ENCODE measurements at places on chromosomes 12 and 14. TPM values are rescaled to one million over a fixed set of nuclear protein-coding genes. Genes with fewer than 3 reads are reported as not detected.

GRCh38 chr12:124396544-124397398 is 101.9 kb downstream of the RFLNA start:
- no peak for DNase-seq

DNA sequence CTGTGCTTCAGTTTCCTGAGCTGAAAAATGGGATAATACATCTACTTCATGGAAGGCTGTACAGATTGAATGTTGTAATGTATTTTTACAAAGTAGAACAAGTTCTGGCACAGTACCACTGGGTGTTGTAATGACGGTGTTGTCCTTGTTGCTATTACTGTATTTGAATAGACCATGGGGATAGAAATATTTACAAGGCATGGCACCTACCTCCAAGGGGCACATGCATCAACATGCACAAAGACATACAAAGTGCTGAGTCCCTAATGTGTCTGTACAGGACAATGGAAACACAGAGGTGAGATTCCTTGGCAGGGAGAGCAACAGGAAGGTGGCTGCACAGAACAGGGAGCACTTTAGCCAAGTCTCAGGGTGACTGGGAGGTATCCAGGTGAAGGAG is 930.6 kb upstream of the TMEM132C start:
- DNase-seq, result no peak

- DNase-seq, result no peak
Measured at GRCh38 chr12:81294325-81295190, 216.7 kb downstream of the ACSS3 start.

- peak; percentile 46 for DNase-seq
Measured at GRCh38 chr14:60153991-60154390, 11.2 kb downstream of the DHRS7 start.

Gene SLCO1C1
- total RNA-seq, result not detected

Data from activated CD8-positive, alpha-beta T cell treated with anti-CD3 and anti-CD28 coated beads, Interleukin-2, amount 10 ng/mL, durations not matched to agents 7 days and 5 days (primary cell).